Right kidney (tissue), 9 donors: ENCODE measurements at places on chromosomes 2 and 18.

DNA sequence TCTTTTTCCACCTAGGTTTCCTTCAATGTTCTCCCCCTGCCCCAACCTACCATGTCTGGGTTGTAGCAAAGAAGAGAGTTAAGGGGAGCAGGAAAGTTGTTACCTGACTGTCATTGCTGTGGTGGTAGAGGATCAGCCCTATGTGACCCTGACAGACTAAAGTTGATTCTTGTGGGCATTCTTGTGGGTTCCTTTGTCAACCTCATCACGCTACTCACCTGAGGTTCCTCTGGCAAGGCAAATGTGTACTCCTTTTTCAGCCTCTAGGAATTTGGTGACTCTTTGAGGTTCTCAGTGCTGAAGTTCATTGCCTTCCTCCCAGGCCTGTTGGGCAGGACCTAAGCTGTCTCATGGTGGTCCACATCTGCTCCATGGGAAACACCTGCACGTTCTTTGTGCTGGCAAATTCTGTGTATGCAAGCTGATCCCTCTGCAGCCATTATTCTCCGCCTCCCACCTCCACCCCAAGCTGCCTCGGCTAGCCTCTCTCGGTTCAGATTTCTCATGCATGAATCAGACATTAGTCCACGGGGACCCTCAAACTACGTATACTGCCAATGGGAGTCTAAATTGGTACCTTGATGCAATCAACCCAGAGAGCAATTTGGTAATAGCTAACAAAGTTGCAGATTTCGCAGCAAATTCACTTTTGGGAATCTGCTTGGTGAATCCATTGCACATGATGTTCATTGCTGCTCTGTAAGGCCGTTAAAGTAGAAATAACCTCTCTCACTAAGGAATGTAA, 1.5 kb upstream of the GMCL1 start:
- no peak for DNase-seq

GRCh38 chr2:99032001-99032400, 96.0 kb upstream of the CRACDL start:
- DNase-seq: no peak

- DNase-seq: no peak
Observed at GRCh38 chr18:48997681-48997984, 46.9 kb upstream of the SMAD7 start.

DNA sequence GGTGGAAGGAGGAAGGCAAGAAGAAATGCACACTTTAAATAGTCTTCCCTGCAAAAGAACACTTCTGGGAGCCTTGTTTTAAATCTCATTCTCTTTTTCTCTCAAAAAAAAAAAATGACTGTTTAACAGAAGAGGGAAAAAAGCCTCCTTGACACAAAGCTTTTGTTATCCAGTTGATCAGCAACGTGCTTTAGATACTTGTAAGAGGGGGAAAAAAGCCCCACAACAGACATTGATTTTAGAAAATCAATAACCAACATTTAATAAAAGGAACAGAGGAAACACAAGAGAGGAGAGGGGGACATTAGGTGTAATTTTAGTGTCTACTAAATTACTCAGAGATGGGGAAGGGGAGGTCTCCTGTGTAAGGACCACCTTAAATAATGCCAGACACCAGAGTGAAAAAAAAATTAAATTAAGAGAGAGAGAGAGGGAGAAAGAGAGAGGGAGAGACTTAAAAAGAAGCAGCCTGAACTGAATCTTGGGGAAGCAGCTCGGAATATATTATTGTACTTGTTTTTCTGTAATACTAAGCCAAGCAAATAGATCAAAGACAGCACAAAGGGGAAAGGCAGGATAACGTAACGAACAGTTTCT, 4.7 kb downstream of the ZEB2 start:
- DNase-seq: no peak

DNA sequence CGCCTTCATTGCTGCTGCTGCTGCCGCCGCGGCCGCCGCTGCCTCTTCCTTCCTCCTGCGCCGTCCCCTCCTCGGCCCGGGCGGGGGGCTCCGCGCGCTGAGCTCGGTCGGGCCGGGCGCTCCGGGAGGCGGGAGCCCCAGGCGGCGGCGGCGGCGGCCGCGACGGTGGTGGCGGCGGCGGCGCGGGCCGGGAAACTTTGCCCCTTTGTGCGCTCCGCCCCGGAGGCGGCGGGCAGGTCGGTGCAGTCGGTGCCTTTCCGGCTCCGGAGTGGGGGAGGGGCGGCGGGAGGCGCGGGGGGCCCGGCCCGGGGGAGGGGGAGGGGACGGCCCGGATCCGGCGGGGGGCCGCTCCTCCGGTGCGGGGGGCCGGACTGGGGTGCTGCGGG, 205 bp downstream of the TET3 start:
- DNase-seq: no peak

GRCh38 chr2:178066890-178067669, 5.5 kb downstream of the PDE11A start:
- DNase-seq: no peak

DNA sequence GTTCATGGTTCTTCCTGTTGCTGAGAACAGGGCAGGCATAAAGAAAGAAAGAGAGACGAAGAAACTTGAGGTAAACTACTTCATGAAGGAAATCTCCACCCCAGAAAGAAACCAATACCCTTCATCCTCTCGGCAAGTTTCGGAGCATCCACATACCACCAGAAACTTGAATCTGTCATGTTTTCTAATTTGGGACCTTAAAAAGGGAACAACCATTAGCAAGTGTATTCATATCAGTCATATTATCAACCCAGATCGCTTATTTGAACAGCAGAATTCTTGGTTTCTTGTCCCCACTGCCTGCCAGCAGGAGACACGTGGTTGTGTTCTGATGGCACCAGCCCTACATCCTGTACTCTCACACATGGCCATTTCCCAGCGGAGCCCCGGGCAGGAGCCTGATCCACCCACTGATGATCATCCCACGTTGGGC, 53.2 kb upstream of the FZD7 start:
- no peak for DNase-seq

DNA sequence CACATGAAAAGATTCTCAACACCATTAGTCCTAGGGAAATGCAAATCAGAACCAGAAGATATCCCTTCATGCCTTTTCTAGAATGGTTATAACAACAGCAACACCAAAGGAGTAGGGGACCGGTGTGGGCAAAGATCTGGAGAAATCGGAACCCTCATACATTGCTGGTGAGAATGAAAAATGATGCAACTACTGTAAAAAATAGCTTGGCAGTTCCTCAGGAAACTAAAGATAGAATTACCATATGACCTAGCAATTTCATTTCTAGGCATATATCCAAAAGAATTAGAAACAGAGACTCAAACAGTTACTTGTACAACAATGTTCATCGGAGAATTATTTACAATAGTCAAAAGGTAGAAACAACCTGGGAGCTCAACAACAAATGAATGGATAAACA, 29.2 kb upstream of the CDH7 start:
- DNase-seq: no peak
